Right lung (tissue), 10 donors: ENCODE measurements at places on chromosomes 1 and 21.

DNA sequence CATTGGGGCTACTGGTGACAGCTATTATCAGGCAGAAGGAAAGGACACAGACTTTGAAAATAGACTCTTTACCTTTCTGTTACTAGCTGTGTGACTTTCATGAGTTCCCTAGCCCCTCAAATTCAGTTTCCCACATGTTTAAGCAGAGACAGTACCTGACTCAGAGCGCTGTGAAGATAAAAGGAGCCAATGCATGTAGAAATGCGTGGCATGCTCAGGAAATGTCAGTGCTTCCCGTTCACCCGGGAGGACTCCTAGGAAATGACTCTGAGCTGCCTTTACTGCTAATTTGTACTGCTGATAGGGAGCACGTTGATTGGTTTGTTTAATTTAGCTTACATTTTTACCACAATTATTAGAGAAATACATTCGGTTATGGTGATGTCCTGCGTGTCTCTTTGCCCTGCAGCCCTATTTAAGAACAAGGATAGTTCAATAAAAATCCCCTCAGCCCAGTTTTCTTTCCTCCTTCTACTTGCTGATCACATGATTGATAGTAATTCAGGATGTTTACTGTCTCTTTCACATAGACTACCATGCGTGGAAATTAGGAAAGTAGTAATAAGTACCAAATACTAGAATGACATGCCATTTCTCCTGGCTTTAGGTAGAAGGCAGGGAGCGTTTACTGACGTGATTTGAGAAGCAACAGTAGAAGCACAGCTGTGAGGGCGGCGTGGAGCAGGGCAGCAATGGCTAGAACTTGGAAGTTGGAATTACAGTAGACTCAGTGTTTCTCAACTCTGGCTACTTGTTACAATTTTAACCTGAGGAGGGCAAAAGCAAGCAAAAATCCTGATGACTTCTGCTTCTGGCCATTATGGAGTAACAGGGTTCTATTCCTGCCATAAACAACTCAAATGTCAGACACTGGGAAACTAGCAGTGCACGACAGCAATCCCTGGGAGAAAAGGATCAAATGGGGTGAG, 15.9 kb downstream of the PDIK1L start:
- DNase-seq: no peak

DNA sequence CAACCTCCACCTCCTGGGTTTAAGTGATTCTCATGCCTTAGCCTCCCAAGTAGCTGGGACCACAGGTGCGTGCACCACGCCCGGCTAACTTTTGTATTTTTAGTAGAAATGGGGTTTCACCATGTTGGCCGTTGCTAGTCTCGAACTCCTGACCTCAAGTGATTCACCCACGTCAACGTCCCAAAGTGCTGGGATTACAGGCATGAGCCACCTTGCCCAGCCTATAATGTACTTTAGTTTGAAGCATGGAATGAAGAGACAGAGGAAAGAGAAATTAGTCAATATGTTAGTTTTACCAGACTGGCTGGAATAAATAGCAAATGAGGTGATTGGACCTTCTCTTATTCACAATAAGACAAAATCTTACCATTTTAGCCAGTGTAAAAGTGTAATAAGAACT, 89.0 kb downstream of the GTF2B start:
- DNase-seq: no peak

DNA sequence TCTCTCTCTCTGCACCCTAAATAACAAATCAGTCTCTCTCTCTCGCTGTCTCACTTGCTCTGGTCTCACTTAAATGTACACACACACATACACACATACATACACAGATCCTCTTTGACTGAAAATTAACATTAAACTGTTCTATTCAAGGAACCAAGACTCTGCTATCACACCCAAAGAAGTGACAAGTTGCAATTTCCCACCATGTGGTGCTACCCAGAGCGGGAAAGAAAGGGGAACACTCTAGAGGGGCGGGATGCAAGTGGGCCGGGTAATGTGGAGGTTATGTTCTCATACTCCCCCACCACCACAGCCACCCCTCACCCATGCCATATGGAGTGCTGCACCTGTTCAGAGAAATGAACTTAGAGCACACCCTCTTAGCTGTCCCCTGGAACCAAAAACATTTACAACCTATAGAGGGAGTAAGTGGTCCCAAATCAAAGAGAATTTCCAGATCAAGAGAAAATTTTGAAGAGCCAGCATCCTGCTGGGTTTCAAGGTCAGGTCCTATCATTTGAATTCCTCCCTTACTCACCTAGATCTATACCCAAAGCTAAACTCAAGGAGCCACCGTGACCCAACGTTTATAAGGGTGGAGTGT, 319.4 kb downstream of the BRINP2 start:
- DNase-seq: no peak

DNA sequence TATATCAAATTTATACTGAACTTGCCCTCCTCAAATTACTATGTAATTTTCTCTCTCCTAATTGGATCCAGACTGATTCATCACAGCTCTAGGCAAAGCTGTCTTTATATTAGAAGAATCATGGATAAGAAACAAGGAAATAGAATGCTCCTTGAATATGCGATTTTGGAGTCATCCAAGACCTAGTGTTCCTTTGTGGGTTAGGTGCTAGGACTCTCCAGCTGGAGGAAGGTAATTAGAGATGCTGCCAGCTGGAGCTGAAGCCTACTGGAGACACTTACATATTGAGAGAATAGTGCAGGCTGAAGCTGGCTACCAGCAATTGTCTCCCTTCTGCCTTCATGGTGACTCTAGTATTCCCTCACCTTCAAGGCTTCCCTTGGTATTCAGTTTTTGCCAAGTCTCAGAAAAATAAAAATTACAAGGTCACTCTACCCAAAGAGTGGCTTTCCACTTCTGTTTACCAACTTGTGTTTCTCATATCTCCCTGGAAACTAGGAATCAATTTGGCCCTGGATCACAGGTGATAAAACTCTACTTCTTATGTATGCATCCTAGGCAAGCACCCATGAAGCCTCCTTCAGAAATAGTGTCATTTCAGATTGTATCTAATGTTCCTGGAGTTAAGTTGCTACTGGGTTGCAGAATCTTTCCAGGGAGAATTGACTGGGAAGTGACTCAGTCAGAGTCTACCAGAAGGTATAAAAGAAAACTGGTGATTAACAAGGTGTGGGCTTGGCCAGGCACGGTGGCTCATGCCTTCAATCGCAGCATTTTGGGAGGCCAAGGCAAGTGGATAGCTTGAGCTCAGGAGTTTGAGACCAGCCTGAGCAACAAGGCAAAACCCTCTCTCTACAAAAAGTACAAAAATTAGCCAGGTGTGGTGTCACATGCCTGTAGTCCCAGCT, 24.4 kb upstream of the DOCK7 start:
- no peak for DNase-seq

DNA sequence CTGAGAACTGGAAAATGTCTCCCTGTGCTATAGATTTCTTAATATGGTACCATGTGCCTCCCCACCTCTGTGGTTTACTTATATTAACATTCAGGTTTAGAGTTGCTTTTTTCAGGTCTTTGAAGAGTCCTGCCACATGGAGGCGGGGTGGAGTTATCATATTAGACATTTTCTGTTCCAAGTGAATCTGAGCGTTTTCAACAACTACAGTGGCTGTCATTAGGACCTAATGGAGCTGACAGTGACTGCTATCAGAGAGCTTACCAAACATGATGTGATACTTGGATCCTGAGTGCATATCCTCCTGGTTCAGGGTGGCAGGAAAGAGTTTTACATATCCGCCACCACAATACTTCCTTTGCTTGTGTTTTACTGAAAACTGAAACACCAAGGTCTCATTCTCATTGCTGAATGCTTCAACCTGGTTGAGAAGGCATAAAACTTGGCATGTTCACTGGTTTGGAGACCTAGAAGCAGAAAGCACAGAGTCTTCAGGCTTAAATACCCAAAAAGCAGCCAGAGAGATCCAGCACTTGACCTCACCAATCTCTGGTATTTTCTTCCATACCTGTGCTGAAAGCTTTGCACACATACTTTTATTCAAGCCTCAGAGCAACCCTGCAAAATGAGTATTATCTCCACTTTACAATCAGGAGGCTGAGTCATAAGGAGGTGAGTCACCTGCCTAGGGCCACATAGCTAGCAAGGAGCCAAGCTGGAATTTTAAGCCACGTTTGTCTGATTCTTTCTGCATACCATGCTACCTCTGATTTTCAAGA, 47.4 kb upstream of the OSBPL9 start:
- no peak for DNase-seq

- no peak for DNase-seq
Measured at GRCh38 chr21:32457360-32457840, 44.9 kb downstream of the EVA1C start.

- no peak for DNase-seq
Measured at GRCh38 chr1:221697923-221698425, 43.9 kb downstream of the DUSP10 start.

DNA sequence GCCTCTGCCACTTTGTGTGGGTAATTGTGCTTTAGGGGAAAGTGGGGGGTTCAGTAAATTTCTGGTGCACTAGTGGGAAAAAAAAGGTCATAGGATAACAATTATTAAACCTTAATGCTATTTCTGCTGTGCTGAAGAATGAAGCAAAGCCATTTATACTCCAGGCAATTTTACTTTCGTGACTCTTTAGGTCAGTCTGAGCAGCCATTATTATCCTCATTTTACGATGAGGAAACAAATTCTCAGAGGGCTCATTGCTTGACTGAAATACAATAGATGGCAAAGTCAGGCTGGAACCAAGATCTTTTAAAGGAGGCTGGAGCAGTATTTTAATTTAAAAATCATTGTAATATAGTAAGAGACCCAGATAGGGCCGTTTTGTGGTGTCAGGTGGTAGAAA, 248.0 kb downstream of the GREM2 start:
- no peak for DNase-seq

GRCh38 chr1:40802742-40803113, 19.1 kb downstream of the KCNQ4 start:
- DNase-seq: no peak

- no peak for DNase-seq
Measured at GRCh38 chr1:21914450-21914849, 22.7 kb downstream of the HSPG2 start.

DNA sequence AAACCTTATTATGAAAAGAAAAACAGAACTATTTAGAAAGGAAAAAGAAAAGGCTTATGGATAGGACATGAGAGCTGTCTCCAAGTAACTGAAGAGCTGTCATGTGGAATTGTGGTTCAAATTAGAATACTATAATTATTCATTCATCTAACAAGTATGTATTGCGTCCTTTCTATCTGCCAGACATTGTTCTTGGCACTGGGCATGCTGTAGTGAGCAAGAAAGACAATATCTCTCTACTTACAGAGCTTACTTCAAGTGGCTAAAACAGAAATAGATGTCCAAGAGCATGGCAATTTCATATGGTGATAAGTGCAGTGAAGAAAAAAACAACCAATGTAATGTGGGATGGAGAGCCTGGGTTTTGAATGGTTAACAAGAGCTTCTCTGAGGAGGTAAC, 413.0 kb downstream of the DPYD start:
- DNase-seq: no peak

DNA sequence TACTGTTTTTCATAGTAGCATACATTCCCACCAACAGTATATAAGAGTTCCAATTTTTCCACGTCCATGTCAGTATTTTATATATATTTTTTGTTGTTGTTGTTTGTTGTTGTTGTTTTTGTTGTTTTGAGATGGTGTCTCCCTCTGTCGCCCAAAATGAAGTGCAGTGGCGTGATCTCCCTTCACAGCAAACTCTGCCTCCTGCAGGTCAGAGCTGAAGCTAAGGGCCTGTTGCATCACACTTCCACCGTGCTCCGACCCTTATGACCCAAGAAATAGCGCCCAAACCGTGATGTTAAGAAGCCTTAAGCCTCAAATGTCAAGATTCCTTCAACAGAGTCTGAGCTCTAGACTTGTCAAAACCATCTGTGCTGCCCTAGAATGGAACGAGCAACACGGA, 2032.3 kb downstream of the MRPL39 start:
- no peak for DNase-seq

- DNase-seq: no peak
Measured at GRCh38 chr1:223140611-223141405, 2.2 kb downstream of the TLR5 start.

DNA sequence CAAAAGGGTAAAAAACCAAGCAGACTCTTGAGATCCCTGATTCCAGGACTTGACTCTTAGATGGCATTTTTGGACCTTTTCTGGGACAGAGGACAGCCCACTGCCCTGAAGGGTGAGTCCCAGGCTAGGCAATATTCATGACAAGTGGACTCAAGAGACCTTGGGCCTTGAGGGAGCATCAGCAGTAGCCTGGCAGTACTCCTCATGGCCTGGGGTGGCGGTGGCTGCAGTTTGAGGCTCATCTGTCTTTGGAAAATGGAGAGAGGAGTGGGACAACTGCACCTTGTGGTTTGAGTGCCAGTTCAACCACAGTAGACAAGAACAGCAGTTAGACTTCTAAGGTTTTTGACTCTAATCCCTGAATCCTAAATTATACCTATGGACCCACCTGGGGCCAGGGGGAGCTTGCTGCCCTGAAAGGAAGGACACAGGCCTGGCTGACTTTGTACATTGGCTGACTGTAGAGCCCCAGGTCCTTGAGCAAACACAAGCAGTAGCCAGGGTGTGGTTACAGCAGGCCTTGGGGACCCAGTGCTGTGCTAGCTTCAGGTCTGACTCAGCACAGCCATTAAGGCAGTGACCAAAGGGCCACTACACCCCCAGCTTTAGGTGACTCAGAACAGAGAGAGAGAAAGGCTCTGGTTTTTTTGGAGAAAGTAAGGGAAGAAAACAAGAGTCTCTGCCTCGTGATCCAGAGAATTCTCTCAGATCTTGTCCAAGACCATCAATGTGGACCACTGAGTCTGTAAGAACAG, 1023.2 kb downstream of the KCNT2 start:
- no peak for DNase-seq

- no peak for DNase-seq
Measured at GRCh38 chr21:39663742-39664492, 51.2 kb downstream of the B3GALT5 start.

GRCh38 chr1:25186161-25187007, 45.9 kb downstream of the SYF2 start:
- DNase-seq: no peak
